ENCODE measurements at places on chromosomes 7 and 10.

- DNase-seq: no peak
These were observed 60.7 kb upstream of the CCDC6 start for GRCh38 chr10:59967079-59967478.

- DNase-seq: no peak
These were observed 172.3 kb downstream of the CACNB2 start for GRCh38 chr10:18312374-18313139.

DNA sequence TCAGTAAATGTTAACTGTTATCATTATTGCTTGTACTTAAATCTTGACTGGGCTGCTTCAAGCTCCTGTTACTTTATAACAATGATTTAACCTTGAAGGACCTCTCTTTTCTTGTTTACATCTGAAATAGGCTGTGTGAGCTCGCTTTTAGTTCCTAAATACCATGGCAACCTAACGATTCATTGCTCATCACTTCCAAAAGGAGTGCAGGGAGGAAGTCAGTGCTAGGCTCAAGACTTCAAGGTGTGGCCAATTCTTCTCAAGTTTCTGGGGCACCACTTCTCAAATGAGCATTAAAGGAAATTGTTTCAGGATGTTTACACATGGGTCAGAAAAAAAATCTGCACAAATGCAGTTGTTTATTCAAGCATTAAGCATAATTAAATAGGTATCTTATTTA is 284.2 kb downstream of the MTERF1 start:
- no peak for DNase-seq

- DNase-seq: no peak
These were observed 101.4 kb downstream of the PIP4K2A start for GRCh38 chr10:22613011-22613410.

DNA sequence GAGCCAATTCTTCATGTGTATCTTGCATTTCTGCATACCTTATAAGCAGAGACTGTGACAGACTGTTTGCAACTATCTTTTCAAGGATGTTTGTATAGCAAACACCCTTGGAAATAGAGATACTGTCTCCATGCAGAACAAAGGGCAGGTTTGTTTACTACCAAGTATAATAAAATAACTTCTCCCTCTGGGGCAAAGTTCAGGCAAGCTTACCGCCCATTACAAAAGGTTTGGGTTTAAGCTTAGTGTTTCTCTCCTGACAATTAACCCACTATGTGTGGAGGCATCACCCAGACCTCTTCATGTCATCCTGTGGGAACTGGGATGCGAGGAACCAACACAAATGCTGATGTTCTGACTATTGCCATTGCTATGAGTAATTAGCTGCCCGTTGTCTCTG is 479.1 kb upstream of the ZMIZ1 start:
- no peak for DNase-seq

- DNase-seq: no peak
These were observed 1.0 kb upstream of the TMEM184A start for GRCh38 chr7:1557006-1557405.

- DNase-seq: no peak
These were observed 47.3 kb downstream of the NKX6-2 start for GRCh38 chr10:132738454-132739224.

Measured in T-helper 1 cell (primary cell).